NCI-H2081 (cell line): ENCODE measurements at places on chromosomes 13 and 19.

- DNase-seq, result no peak
Observed at GRCh38 chr13:46604226-46604990, 51.4 kb downstream of the LRCH1 start.

- no peak for DNase-seq
Observed at GRCh38 chr13:113272031-113272430, 25.0 kb upstream of the LAMP1 start.

DNA sequence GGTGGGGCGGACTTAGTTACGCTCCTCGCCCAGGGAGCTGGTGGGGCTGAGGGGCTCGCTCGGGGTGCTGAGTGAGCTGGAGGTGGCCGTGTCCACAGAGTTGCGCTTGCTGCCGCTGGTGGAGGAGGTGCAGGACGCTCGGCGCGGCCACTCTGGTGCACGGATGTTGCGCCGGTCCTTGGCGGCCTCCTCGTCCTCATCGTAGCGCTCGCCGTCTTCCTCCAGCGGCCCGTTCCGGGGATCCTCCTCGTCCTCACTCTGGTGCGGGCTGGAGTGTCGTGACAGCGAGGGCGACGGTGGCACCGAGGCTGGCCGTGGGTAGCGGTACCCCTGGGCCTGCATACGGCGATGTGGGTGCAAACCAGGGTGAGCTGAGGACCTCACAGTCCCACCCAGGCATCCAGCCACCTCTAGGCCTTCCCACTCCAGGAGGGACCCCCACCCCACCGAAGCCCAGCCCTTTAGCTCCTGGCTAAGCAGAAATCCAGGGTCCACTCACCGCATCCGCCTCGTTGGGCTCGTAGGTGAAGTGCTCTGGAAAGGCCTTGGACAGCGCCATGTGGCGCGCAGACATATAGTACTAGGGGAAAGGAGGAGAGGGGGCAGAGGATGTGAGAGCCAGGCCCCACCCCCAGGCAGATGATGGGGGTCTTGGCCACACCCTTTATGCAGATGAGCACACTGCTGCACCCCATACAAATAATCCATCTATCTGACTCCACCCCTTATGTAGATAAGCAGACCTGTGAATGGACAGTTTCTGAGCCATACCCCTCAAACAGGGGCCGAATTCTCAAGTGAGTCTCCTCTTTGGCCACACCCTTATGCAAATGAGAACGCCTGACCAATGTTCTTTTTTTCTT lies 4.4 kb downstream of the FTL start:
- DNase-seq, result no peak

DNA sequence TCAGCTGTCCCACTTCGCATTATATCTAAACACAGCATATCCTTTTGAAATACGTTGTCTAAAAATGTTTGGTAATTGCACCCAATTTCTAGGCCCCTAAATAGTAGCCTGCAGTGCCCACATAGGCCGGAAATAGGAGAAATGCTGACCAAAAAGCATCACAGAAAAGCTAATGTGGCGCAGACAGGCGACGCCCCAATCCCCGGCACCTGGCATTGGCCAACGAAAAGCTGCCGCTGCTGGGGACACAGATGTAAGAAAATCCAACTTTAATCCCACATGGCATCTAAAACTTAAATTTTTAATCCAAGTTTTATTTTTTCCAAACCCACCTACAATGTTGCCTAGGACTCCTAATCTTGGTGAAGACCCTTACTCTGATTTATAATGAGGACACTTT lies 4.0 kb downstream of the SAFB2 start:
- DNase-seq, result no peak

DNA sequence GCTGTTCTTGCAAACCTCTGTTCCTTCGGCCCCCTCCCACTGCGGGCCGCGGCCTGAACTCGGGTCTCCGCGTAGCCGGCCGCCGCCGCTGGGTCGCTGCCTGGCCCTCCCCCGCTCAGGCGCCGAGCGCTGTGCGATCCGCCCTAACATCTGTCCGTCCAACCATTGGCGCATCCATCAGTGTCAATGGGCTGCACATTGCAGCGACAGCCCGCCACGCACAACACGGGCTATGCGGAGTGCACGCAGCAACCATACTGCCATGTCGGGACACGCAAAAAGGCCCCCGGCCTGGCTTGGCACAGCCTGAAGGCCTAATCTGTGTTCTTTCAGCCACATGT lies 2.6 kb upstream of the TSHZ3 start:
- DNase-seq, result no peak

- no peak for DNase-seq
Observed at GRCh38 chr19:1901940-1902404, 3.2 kb upstream of the ADAT3 start.

GRCh38 chr19:10805065-10805757 lies 30.8 kb downstream of the TMED1 start:
- DNase-seq, result no peak

- DNase-seq, result no peak
Observed at GRCh38 chr13:69720278-69720983, 387.2 kb upstream of the ATXN8OS start.

- DNase-seq, result no peak
Observed at GRCh38 chr13:78298657-78299056, 304.7 kb downstream of the POU4F1 start.

- DNase-seq, result no peak
Observed at GRCh38 chr13:106490569-106491321, 44.7 kb downstream of the EFNB2 start.

- no peak for DNase-seq
Observed at GRCh38 chr19:7846155-7846646, 16.2 kb downstream of the EVI5L start.

DNA sequence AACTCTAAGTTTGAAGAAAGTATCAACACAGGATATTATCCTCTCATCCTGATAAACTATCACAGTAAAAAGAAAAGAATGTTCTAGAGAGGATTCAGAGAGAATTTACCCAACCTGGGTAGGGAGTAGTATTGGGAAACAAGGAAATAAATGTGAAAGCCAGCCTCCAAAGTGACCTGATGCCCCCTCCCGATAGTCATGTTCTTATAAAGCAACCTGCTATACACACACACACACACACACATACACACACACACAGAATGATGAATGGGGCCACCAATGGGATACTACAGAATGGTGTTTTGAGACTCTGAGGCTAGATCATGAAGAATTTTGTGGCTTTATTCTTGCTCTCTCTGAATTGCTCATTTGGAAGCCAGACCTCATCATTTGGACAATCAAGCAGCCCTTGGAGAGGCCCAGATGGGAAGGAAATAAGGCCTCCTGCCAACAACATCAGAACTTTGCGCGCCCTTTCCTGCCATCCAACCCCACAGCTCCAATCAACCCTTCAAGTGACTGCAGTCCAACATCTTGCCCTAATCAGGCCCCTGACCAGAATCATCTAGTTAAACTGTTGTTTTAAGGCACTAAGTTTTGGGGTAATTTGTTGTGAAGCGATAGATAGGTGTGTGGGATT lies 807.9 kb upstream of the ARGLU1 start:
- DNase-seq, result peak; percentile 47

DNA sequence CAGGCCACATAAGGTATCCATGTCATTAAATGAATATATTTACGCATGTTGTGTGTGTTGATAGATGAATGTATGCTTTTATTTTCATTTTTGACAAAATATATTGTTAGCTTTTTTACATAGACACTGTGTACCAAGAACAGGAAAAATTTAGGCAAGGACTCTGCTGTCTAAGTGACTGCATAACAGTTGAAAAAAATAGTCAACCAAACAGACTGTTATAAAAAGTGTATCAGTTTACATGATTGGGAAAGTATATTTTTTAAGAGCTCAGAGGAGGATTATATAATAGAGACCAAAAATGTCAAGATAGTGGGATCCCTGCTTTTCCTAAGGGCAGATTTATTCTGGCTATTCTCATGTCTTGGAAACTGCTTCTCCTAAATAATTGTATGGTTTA lies 858.0 kb downstream of the SLITRK1 start:
- no peak for DNase-seq

- no peak for DNase-seq
Observed at GRCh38 chr13:111534751-111535522, 214.5 kb downstream of the TEX29 start.

DNA sequence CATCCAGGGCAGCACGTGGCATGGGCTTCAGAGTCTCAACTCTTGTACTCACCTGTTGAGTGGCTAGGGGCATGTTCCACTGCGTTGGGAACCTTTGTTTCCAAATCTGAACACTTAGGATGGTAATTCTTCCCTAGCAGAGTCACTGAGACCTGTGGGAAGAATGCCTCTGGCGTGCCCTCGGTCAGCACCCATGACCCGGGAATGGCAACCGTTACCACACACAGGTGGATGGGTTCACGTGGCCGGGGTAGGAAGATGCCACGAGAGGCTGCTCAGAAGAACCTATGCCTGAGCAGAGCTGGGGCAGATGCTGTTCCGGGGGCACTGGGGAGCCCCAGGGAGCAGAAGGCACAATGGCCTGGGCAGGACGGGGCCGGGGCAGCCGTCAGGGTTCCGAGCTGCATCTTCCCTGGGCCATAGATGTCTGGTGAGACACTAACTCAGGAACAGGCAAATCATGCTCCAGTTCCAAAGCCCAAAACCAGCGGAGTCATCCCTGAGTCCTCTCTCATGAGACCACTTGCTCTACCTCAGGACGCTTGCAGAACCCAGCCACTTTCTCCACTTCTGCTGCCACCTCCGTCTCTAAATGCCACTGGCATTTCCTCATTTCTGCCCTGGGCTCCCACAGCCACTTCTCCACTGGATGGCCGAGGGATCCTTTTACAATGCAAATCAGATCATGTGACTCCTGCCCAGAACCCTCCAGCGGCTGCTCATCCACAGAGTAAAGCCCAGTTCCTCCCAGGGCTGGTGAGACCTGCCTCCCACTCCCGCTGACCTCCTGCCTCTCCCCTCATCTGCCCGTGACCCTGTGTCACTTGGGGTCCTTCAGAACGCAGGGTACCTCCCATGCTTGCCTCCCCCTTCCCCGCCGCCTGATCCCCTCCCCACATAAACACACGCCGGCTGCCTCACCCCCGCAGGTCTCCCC lies 36.7 kb downstream of the FAM124A start:
- no peak for DNase-seq

- DNase-seq, result no peak
Observed at GRCh38 chr19:30116984-30117555, 175.0 kb downstream of the URI1 start.

GRCh38 chr19:3265432-3265831 lies 41.0 kb downstream of the CELF5 start:
- DNase-seq, result no peak

DNA sequence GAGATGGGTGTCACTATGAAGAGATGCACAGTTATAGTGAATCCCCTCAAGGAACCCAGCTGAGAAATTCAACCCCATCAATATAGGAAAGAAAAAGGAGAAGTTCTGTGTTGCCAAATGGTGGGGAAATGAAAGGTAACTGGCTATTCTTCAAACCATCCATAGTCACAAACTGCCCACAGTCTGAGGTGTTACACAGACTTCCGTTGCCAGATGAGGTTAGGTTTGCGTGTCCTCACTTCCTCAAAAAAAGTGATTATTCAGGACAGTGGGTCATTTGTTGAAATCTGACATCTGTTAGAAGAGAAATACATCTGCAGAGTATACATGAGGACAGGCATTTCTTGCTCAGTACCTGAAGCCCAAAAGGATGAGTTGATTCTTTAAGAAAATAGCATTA lies 9.0 kb downstream of the SIGLEC5 start:
- no peak for DNase-seq

GRCh38 chr19:35124098-35125060 lies 8.8 kb downstream of the FXYD3 start:
- peak; percentile 84 for DNase-seq

GRCh38 chr19:55459950-55460657 lies 1.3 kb downstream of the ISOC2 start:
- no peak for DNase-seq

- no peak for DNase-seq
Observed at GRCh38 chr13:113013878-113014751, 45.1 kb downstream of the MCF2L start.
